Stimulated activated CD4-positive, alpha-beta T cell treated with anti-CD3 and anti-CD28 coated beads, Interleukin-15, amount 100 ng/mL, for 24 hours (primary cell): ENCODE measurements at places on chromosomes 1 and 21.

GRCh38 chr1:218785928-218786327, 387.8 kb upstream of the LYPLAL1 start:
- no peak for DNase-seq

DNA sequence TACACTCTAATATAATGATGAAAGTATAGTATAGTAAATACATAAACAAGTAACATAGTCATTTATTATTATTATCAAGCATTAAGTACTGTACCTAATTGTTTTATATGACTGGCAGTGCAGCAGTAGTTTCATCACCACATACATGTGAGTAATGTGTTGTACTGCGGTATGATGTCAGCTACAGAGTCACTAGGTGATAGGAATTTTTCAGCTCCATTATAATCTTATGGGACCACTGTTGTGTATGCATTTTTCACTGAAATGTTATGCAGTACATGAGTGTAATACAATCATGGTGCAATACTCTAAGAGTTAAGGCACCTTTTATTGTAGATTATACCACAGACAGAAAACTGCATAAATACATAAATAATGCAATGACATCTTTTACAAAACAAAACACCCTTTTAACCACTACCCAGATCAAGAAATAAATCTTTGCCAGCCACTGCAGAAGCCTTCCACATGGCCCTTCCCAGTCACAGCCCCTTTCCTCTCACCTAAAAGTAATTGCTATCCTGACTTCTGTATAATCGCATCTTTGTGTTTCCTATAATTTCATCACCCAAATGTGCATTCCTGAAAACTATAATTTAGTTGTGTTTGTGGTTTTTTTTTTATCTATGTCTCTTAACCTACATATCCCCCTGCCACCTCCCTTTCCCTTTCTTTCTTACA, 16.3 kb downstream of the ABCD3 start:
- no peak for DNase-seq

- no peak for DNase-seq
These were observed 8.6 kb upstream of the LRRC8C start for GRCh38 chr1:89624314-89624713.

DNA sequence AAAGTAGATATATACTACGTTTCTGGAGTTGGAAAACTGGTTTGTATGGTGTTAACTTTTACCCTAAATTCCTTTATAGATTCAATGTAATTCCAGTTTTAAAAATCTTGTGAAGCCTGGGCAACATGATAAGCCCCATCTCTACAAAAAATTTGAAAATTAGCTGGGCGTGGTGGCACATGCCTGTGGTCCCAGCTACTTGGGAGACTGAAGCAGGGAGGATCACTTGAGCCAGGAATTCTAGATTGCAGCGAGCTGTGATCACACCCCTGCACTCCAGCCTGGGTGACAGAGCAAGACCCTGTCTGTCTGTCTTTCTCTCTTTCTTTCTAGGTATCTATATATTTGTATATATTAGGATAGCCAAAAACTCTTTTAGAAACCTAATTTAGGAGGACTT, 141.9 kb downstream of the CLEC20A start:
- no peak for DNase-seq

DNA sequence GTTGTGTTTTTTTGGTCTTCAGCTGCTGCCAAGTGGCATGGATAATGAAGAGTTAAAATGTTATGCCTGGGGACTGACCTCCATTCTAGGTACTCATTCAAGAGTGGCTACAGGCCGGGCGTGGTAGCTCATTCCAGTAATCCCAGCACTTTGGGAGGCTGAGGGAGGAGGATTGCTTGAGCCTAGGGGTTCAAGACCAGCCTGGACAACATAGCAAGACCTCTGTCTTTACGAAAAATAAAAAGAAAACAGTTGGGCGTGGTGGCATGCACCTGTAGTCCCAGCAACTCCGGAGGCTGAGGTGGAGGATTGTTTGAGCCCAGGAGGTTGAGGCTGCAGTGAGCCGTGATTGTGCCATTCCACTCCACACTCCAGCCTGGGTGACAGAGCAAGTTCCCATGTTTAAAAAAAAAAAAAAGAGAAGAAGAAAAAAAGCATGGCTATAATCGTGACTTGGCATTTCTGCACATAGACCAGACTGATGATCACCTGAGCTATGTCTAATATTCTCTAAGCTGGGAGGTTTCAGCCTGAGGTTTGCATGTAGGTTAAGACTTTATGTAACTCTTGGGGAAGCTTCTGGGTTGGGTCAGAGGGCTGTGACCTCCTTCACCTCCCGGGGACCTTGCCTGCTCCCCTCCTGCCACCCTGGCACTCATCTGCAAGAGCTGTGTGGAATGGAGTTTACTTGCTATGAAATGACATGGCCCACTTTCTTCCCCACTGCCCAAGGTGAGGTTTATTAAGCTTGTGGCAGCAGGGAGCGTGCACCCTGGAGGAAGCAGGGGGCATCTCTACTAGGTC, 51.3 kb downstream of the DHRS3 start:
- no peak for DNase-seq

GRCh38 chr1:19089524-19089923, 120.5 kb downstream of the UBR4 start:
- DNase-seq, result no peak

- DNase-seq, result no peak
These were observed 17.2 kb downstream of the LGALS8 start for GRCh38 chr1:236540813-236541465.

GRCh38 chr21:41068967-41069642, 98.9 kb upstream of the BACE2 start:
- DNase-seq, result peak; percentile 82

DNA sequence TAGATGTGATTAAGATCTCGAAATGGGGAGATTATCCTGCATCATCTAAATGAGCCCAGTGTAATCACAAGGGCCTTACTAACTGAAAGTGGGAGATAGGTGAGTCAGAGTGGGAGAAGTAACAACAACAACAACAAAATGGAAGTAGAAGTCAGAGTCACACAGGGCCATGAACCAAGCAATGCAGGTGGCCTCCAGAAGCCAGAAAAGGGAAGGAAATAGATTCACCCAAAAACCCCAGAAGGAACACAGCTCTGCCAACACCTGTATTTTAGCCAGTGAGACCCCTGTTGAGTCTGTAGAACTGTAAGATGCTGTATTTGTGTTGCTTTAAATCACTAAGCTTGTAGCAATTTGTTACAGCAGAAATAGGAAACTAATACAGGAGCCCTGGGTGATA, 4.1 kb downstream of the TAGLN2 start:
- DNase-seq, result no peak

DNA sequence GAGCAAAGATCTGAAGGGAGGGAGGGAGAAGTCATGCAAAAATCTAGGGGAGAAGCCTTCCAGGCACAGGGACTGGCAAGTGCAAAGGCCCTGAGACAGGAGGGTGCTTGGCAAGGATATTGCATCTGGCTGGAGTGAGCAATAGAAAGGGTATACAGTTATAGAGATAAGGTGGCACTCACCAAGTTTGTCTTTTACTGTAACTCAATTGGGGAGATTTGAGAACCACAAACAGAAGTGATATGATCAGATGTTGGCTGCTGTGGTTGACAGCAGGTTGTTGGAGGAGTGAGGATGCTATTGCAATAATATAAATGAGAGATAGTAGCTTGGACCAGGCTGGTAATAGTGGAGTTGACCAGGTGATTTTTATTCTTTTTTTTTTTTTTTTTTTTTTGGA, 25.6 kb downstream of the MCOLN3 start:
- DNase-seq, result no peak

DNA sequence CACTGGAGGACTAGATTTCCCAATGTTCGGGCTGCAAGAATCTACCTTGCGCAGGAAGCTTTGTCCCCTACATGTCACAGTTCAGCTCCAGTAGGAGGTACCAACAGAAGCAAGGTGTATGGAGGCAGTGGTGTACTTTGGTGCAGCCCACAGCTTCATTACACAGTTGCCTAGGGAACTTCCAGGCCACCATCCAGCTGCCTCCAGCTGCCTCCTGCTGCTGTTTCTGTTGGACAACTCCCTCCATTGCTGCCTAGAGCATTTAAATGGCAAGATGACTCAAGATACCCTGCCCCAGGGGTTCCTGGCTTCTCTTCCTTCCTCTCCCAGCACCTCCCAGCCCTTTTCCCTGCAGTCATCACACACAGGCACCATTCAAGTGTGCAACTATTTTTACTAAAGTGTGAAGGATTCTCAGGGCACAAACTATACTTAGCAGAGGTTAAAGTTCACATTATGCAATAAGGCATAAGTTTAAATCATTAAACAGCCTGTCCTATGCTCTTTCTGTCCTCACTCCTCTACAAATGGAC, 39.0 kb upstream of the ATP1A1 start:
- DNase-seq, result no peak

- no peak for DNase-seq
These were observed 417.9 kb downstream of the KIF26B start for GRCh38 chr1:245572709-245573108.

GRCh38 chr1:187110351-187110750, 281.6 kb downstream of the PLA2G4A start:
- DNase-seq, result no peak

- DNase-seq, result no peak
These were observed 16.8 kb upstream of the PABPC4 start for GRCh38 chr1:39593386-39593785.

GRCh38 chr1:62082456-62083363, 111.9 kb upstream of the L1TD1 start:
- peak; percentile 53 for DNase-seq

DNA sequence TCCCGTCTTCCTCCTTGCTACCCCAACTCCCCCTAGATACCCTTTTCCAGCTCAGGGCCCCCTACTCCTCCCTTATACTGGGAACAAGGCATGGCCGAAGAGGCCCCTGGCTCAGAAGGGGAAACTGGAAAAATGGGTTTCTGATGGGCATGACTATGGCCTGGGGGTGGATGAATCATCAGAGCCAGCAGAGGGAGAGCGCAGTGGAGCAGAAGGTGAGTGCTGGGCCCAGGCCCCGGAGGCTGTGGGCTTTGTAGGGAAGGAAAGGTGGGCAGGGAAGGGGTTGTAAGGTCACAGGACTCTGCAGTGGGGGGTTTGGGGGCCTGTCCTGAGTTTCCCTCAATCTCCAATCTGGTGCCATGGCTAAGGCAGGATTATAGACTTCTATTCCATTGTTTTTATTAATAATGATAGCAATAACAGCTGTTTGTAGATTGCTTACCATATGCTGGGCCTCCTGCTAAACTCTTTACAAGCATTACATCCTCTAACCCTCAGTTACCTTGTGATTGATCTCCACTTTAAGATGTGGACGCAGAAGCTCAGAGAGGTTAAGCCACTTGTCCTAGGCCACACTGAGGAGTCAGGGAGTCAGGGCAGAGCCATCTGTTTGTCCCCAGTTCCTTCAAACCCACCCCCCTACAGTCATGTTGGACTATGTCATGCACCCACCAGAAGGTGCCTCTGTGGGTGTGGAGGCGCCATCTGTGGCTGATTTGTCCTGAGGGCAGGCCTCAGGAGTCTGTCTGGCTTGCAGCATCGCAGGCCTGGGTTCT, 36.2 kb upstream of the ZNF362 start:
- DNase-seq, result no peak

DNA sequence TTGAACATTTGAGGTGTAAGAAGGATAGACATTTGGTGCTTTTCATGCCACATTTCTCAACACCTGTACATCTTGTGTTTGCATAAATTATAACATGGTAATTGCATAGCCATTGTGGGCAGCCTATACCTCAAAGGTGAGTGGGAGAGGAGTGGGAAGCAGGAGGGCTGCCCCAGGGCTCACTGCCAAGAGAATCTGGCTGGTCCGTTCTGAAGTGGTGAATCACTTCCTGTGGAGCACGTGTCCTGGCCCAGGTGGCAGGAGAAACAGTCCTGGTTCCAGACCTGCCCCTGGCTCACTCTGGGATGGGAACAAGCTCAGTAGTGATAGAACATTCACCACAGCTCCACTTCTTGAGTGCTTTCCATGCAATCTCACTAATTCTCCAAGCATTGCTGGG, 11.6 kb upstream of the OLFML2B start:
- no peak for DNase-seq

- no peak for DNase-seq
These were observed 3.4 kb upstream of the ARHGAP29 start for GRCh38 chr1:94240822-94241221.

DNA sequence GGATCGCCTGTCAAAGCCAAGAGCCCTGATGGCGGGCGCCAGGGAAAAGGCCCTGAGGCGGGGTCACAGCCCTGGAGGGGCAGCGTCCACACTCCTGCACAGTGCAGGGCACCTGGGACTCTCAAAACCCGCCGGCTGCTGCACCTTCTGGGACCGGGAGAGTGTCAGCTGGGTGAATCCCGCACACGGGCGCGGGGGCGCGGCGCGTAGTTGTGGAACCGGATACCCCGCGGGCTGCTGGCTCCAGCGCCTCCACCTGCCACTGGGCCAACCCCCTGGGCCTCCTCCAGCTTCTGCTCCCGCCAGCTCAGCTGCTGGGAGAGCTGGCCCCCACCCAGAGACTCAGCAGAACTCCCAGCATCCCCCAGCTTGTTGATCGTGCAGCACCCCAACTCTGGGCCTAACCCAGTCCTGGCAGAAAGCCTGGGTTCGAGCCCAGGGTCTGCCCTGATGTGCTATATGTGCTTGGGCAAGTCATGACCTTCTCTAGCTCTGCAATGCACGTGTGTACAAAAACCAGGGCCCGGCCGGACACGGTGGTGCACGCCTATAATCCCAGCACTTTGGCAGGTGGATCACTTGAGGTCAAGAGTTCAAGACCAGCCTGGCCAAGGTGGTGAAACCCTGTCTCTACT, 33.8 kb downstream of the NECAP2 start:
- no peak for DNase-seq

GRCh38 chr1:215731699-215732098, 164.6 kb downstream of the KCTD3 start:
- DNase-seq, result no peak

DNA sequence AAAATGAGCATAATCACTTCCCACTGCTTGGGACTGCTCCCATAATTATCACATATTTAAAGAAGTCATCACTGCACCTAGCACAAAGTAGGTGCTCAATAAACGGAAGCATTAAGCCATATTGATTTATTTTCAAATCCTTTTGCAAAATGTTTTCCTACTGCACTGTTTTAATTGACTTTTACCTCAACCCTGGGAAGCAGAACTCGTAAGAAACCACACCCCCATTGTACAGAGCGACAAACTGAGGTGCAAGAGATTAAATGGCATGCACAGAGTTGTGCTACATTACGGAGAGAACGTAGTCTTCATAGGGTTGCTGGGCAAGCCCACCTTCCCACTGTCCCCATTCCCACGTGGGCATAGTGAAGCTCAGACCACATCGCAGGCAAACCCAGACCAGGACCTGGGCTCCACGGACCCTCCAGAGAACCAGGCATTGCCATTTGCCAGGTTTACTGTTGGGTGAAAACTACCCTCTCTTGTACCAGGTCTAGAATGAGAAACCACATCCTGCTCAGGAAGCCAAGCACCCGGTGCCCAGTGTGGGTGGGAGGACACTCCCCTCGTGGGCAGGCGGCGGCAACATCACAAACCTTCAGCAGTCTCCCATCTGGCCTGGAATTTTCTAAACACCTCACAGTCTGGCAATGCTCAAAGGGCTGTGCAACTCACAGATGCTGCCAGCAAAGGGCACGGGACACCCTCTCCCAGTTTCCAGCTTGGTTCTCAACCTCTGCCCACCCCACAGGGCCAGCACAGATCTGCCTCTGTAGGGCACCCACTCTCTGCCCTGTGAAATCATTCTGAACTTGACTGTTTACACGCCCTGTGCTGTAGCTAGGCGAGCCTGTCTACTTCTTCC, 8.2 kb downstream of the IFFO2 start:
- DNase-seq, result peak; percentile 60

- no peak for DNase-seq
These were observed 89.8 kb upstream of the TMPRSS15 start for GRCh38 chr21:18493422-18493821.

- no peak for DNase-seq
These were observed 104.1 kb downstream of the SLC35F3 start for GRCh38 chr1:234008591-234008990.
